Activated naive CD4-positive, alpha-beta T cell treated with Interleukin-2 at 50 U/mL for 16 hours (primary cell): ENCODE measurements at places on chromosomes 16 and 17.
A peak's percentile ranks its signal among the peaks of the same experiment; 100 is the strongest.

DNA sequence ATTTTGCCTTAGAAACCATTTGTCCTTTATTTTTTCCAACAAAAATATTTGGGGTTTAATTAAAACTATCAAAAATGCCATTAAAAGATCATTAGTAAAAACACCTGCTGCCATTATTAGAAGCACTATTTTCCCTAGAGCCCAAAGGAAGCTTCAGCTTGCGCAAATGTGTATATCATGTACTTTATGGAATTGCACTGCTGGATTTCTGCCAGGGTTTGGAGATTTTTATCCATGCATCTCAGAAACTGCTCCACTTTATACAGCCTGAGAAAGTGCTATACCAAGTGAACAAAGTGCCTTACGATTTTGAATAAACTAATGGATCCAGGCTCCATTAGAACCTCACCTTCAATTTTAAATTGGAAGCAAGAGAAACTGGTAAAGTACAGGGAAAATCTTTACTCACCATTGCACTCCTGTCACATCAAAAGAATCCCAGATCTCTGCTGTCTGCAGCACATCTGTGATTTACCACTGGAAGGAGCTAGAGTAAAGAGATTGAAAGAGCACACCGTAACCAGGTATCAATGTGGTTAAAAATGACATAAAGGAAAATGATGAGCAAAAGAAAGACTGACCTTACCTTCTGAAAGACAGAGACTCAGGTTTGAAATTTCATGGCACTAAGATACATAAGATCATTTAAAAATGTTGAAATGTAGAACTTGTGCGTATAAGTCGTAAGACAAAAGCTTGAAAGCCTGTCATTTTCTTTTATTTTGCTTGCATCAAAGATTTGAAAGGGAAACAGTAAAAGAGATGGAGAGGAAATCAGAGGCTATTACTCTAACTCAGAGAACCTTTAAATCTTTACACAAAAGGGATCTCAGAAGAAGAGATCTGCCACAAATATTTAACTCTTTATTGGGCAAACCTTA is 678.1 kb upstream of the GOT2 start:
- no peak for DNase-seq

DNA sequence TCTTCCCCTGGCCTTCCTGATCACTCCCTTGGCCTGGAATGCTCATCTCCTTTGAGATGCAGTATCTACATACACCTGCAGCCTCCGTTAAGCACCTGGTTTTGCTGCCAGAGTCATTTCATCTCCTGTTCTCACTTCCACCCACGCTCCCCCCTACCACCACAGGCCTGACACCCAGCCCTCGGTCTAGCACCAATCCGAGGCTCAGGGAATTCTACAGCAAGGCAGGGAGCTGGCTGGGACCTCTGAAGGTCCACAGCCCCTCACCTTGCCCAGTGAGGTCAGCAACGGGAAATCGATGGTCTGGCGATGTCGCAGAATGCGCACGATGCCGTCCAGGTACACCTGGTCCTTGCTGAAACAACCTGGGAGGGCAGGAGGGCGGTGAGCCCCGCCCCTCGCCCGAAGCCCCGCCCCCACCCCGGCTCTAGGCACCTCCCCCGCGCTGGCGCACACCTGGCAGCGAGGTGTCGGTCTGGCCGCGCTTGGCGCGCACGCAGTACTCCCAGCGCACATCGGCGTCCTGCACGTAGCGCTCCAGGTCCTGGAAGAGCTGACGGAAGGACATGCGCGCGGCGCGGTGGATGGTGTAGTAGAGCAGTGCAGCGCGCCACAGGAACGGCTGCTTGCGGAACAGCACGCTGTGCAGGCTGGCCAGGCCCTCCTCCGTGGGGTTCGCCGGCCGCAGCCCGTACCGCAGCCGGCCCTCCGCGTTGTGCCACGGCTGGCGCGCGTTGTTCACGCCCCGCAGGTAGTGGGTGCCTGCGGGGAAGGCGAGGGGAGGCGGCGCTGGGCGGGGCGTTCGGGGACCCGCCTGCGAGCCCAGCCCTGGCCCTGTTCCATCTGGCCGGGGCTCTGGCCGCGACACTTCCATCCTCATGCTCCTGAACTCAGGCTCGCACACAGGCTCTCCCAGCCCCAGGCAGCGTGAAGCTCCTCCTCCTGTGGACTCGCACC is 5.7 kb downstream of the MATCAP1 start:
- peak; percentile 58 for DNase-seq

- DNase-seq, result no peak
These were observed 906 bp upstream of the FOXL1 start for GRCh38 chr16:86577314-86577971.

GRCh38 chr16:10972108-10972818 is 27.9 kb downstream of the CLEC16A start:
- no peak for DNase-seq

DNA sequence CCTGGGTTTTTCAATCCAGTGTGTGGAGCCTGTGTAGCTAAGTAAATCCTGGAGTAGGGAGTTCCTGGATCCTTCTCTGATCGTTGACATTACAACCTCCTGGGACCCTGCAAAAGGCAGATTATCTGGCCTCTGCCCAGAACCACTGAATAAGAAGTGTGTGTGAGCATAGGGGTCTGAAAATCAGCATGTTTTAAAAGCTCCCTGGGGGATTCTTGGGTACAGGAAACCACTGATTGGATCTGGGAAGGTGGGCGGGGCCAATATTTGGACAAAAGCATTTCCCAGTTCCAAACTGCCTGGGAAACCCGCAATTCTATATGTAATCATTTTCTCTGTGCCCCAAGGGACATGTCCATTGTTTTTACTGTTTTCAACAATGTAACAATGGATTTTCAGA is 27.2 kb upstream of the BEAN1 start:
- DNase-seq, result no peak

- DNase-seq, result no peak
These were observed 129.9 kb downstream of the AIPL1 start for GRCh38 chr17:6304894-6305612.

DNA sequence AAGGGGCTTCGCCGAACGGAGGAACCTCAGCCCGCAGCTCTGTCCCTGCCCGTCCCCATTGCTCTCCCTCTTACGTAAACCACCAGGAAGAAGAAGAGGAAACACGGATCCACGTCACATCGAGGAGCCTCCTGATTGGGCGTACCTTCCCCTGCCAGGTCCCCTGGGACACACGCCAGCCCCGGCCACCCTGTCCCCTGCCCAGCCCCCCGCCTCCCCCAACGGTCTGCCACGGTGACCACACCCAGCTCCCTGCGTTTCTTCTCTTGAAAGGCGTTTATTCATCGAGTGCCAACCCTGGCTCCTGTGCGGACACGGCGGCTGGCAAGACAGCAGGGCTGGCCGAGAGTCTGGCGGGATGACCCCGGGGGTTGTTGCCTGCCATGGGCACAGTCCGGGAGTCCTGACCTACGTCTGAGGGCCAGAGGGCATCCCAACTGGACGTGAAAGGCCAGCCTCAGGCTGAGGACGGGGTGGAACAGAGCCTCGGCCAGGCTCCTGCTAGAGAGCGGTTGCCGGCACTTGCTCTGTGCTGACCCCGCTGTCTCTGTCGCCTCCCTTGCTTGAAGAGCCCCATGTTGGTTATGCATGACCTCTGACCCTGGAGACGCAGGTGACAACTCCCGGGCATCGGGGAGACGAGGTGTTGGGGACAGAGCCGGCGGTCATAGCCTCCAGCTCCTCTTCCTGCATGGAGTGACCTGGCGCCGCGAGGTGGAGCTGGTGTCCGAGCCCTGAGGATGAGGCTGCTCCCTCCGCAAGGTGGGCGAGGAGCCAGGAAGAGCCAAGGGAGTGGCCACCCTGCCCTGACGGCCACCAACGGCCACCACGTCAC is 40.5 kb upstream of the ACSF3 start:
- DNase-seq, result no peak

GRCh38 chr17:55424893-55425540 is 3.4 kb upstream of the MMD start:
- DNase-seq, result no peak

DNA sequence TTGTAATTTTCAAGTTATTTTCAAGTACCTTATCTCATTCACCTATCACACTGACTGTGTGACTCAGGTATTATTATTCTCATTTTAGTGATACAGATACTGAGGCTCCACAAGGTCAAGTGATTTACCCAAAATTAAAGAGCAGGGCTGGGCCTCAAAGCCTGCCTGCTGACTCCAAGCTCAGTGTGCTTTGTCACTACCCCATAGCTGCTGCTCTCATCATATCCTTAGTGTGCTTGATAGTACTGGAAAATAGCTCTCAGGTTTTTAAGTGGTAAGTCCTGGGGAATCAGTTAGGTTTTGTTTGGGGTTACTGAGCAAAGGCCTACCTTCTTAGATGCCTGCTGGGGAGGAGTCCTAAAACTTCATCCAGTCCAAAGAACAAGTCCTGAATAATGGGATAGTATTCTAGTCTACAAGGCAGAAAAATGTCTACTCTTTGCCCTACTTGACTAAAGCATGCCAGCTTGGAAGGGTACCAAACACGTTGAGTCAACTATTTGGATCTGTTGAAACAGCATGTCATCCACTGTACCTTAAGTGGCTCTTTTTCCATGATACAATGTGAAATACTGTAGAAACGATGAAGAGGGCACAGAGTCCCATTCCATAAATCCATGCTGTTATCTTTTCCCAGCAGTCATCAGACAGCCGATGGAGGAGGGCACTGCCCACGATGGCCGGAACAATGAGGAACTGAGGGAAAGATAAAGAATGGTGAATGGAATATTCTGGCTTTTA is 10.7 kb downstream of the MMD start:
- no peak for DNase-seq

DNA sequence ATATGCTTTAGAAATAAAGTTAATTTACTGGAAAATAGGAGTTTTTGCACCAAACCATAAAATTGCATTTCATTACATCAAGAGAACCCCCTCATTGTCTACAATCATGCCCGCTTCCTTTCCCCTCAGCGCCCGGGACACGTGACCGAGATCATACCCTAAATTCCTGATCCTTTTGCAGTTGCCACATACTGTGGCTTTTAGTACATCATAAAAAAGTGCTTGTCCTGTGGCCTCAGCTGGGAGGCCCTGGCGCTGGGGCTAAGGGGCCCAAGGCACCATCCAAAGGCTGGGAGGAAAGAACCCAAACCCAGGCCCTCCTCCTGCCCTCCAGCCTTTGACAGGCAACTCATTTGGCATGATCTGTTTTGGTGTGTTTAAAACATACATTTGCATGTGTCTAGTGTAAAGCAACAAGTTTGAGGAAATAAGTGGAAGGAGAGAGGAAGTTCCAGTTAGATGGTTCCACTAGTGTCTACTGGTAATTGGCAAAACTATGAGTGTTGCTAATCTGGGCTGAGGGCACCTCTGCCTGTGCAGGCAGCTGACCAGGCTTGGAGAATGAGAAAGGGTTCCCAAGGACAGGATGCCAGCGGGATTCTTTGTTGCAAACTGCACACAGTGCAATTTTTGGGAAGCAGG is 6.0 kb downstream of the CDK5R1 start:
- no peak for DNase-seq

DNA sequence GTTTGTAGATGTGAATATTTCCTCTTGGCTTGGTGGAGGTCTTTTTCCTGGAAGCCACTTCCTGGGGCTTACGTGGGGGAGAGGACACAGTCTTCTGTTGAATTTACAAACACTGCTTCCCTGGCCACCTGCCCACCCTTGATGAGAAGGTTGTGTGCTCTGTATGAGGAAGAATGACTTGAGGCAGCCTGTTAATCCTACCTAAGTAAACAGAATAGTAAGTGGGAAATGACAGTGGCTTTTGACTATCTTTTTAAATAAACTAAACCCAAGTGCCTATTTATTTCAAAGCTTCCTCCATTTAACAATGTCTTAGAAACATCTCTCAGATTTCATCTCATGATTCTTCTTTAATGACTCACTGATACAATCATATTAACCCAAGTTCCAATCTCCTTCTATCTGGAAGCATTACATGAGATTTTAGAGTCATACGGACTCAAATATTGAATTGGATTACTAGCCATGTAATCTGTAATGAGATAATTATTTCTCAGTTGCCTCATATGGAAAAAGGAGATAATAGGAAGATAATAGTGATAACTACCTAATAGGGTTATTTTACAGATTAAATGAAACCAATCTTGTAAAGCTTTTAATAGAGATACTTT is 96.6 kb upstream of the SMIM36 start:
- DNase-seq, result no peak

- DNase-seq, result no peak
These were observed 4.6 kb downstream of the FAM171A2 start for GRCh38 chr17:44359006-44359405.

DNA sequence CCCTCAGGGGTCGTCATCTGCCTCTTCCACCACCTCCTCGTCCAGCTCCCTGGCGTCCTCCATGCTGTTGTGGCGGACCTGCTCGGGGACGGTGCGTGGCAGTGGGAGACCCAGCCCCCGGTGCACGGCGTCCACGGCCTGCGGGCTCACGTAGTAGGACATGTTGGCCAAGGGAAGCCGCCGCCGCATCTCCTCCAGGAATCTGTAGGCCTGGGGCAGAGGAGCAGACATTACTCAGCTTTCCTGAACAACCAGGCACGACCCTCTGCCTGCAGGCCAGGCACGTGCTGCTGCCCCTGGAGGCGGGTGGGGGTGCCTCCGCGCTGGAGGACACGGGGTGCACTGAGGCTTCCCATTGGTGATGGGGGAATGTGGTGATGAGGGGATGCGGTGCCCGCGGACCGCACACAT is 17.8 kb downstream of the TELO2 start:
- DNase-seq, result no peak

DNA sequence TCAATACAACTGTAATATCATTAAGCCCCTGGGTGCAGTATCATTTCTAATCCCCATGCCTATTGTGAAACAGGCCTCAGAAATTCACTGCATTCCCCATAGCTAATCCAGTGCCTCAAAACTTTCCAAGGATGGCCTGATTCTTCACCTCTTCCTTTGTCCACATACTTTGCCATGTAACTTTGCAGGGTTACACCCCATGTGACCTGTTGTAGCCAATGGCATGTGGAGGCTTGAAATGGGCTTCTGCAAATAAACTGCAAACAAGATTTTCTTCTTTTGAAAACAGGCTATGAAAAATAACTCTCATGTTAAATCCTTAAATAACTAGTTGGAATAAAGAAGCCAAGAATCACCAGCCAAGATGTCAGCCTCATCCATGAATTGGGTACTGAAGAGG is 35.9 kb downstream of the ABCA10 start:
- DNase-seq, result no peak

GRCh38 chr16:51657848-51658247 is 506.8 kb upstream of the SALL1 start:
- DNase-seq, result no peak

DNA sequence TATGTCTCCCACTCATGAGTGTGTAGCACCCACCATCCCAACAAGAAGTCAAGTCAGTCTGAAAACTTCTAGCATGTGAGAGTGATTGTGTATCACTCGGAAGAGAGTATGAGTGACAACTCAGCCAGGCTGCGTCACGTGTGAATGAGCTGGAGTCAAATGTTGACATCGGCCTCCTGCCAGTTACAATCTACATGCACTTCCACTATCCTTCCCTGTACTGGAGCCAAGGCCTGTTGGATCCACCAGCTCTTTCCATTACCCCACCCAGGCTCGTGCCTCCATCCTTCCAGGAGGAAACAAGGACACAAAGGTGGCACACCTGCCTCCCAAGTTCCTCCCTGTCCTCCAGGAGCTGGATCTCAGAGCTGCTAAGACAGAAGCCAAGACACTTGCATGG is 64.5 kb downstream of the ASIC2 start:
- DNase-seq, result no peak

GRCh38 chr16:74275031-74275636 is 21.5 kb upstream of the PSMD7 start:
- DNase-seq, result no peak
